Activated CD8-positive, alpha-beta memory T cell treated with anti-CD3 and anti-CD28 coated beads for 4 hours (primary cell): ENCODE measurements at places on chromosomes 7 and 10.

DNA sequence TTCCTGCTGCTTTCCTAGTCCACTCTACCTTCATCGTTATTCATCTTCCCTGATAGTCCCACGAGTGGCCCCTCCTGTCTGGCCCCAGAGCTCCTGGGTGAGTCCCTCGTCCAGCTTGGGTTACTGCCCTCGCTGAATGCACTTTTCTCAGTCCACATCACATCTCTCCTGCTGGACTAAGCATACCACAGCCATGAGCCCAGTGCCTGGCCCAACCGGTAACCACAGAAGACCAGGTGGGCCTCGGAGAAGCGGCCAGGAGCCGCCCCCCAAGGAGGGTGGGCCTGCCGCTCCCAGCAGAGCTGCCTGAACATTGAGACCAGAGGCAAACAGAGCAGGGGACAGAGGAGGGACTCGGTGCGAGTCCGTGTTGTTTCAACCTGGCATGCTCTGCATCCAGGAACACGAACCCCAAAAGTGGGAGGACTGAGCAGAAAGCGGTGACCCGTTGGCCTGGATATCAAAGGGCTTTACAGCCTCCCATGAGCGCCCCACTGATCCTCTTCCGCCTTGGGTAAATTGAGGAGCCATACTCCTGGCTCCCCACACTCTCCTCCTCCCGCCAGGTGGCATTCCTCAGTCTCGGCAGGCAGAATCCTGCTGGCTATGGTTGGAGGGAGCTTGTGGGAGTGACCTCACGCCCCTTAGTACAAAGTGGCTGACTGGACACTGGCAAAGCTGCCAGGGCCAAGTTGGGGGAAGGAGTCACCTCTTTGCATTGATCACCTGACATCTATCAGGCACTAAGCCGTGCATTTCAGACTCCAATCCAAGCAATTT is 13.3 kb downstream of the TMEM72 start:
- no peak for DNase-seq

DNA sequence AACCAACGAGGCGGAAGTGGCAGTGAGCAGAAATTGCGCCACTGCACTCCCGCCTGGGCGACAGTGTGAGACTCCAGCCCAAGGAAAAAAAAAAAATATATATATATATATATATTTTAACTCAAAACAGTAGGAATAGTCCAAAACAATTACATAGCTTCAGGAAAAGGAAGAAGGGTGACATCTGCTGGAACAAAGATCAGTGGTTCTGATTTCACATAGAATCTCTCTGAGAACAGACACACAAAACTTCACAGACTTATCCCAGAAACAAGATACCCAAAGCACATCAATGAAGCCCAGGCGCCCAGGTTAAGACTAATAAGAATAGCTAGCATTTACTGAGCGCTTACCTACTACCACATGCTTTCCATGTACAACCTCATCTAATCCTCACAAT is 45.0 kb downstream of the DNMBP start:
- no peak for DNase-seq

DNA sequence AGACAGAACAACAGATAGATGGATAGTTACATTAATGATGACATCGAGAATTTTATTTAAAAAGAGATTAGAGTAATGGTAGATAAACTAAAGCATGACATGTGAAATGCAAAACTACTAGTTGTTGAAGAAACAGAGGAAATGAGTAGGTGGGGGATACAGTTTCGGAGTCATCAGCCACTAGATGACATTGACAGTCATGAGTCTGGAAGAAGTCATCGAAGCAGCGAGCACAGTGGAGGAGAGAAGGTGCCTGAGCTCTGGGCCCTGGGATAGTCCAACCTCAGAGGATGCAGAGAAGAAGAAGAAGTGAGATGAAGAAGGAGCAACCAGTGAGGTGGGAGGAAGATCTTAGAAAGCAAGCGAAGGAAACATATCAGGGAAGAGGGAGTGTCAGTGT is 20.2 kb upstream of the SEC61A2 start:
- no peak for DNase-seq

DNA sequence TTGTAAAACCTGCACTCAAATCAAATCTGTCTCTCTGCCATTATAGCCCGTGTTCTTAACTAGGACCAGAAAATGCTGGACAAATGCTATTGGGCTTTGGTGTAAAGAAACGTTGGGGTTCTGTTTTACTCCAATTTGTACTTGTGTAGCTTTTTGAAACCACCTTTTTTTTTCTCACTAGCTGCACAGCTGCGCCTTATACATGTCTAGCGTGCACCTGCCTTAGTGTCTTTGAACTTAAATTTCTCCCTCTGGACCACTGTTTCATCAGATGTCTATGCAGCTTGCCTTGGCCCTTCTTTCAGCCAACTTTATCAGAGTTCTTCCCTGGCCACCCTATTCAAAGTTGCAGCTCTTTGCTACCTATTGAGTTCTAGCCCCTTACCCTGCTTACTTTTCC is 7.1 kb downstream of the LIPM start:
- no peak for DNase-seq

DNA sequence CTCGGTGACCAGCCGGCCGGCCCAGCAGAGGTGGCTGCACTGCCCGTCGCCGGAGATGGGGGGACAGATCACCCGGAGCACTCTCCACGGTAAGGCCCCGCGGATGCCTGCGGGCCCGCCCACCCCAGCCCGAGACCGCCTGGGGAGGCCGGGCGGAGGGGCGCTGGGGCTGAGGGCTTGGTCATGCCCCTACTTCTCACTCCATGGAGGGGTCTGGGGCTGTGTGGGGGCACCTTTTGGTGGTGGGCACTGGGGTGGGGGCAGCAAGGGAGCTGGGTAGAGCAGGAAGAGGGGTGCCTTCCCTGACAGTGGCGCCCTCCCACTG is 61.8 kb downstream of the NEURL1 start:
- no peak for DNase-seq

DNA sequence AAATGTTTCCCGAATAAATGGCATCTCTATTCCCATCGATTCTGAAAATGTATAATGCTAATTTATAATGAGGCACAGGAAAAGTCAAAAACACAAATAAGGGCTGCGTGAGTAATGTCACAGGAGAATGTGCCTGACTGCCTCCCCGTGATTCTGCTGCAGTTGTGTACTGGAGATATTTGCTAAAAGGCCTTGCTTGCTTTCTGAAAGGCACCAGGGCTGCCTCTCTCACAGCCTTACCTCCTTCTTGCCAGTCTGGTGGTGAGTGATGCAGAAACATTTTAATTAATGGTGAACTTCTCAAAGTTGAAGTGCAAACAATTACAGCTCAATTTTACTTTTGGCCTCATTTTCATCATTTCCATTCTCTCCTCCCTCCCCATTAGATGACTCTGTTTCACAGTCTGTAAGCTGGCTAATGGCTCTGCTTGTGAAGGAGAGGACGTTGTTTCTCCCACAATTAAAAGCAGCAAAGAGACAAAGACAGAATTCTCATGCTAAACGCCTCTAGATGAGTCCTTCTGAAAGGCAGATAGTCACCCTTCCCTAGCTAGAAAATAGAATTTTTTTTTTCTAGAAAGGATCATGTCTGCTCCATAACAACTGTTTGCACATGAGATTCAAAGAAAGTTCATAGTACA is 377.6 kb downstream of the MDFIC start:
- DNase-seq: no peak

DNA sequence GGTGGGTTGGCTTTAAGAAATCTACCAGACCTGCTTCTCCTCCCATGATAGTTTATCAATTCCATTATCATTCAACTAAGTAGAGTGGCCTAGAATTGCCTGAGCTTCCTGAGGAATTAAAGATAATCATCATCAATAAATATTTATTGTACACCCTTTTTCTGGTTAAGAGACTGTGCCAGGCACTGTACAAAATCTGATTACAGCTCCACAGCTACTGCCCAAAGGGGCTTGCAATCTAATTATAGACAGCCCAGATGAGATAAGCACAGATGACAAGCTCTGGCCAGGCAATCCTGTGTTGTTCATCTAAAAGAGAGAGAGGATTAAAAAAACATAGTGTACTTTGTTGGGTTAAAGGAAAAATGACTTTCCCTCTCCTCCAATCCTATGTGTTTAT is 586.4 kb downstream of the GATA3 start:
- no peak for DNase-seq
